Urinary bladder (tissue), 4 donors: ENCODE measurements at places on chromosomes 7 and 10. TPM values are rescaled to one million over a fixed set of nuclear protein-coding genes. Genes with fewer than 3 reads are reported as not detected.

The SLC16A12 gene
- total RNA-seq = 4.2 TPM

DNA sequence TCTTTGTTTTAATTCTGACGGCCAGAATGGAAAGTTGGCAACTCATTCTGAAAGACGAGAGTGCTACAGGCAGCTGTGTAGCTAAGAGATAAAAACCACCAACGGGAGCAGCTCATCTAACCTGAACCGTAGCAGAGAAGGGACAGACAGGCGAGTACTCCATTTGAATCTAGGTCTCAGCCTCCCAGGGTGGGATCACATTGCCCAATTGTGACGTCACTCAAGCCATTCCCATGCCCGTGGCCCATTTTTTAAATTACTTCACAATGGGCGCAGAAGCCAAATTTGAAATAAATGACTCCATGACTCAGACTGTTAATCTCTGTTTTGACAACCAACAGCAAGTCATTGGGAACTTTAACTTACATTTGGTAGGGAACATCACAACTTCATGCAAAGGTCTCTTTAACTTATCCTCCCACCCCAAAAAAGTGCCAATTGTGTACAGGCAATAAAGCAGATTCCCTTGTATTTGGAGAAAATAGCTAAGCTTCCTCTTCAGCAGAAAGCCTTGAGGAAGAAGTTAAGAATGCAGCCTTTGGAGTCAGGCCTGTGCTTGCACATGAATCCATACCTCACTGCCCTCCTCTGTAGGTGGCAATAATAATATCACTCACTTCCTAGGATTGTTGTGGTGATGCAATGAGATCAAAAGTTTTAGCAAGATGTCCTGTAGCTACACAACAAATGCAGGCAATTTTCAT is 93.2 kb upstream of the KIF5B start:
- DNase-seq = peak; percentile 29

The PLEKHS1 gene
- total RNA-seq = 0.42 TPM

DNA sequence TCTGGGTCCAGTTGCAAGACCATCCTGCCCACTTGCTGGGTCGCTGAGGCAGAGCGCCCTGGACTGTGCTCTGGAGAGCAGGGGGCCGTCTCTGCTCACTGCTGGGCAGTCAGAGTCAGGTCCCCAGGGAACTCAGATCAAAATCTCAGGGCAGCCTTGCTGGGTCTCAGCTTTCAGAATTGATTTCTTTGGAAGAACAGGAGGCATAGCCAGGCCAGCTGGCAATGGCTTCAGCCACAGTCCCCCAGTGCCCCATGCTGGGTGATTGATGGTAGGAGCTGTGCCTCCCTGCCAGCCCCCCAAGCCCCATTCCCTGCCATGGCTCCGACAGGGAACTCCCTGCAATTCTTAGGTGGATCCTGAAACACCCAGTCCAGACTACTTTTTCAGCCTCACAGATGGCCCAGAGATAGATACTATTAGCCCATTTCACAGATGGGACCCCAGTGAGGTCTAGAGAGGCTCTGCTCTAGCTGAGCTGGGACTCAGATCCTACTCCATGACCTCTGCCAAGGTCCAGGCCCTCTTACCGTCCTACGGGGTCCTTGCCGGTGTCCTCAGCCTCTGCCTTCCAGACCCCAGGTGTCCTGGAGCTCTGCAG is 467 bp downstream of the MMRN2 start:
- DNase-seq = no peak

GRCh38 chr10:131195558-131196159 is 115.9 kb downstream of the TCERG1L start:
- no peak for DNase-seq

The SNCG gene
- 69.2 TPM for total RNA-seq

GRCh38 chr10:52348037-52348564 is 34.0 kb downstream of the DKK1 start:
- no peak for DNase-seq

GRCh38 chr7:44136731-44137130 is 4.4 kb downstream of the MYL7 start:
- no peak for DNase-seq

DNA sequence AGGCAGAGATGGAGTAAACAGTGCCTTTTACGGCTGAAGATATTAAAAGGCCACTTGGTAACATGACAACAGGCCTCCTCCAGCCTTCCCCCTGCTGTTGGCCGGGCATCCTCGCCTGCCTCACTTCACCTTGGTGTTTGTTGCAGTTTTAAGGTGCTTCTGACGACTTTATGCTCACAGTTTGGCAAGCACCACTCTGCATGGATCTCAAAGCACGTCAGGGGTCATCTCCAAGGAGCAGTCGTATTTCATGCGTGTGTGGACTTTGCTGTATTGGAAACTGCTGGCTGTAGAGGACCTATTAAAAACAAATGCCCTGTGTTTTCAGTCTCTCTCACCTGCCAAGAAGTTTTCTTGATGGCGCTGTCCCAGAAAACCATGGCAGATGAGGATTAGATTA is 483.1 kb downstream of the RPS24 start:
- no peak for DNase-seq
